ENCODE measurements at places on chromosomes 6 and 20.

DNA sequence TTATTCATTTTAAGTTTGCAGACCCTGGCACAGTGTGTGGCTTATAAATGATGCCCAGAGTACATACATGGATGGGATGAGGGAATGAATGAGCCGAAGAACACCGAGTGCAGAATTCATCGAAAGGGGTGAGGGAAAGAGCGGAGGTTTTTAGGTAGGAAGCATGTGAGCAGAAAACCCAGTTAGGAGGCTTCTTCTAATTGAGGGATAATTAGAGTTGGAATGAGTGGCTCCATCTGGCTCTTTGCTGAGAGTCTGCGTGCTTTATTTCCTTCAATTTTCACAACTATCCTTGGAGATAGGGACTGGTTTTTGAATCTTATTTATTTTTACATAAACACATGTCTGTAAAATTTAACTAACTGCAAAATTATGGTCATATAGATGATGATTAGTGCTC, 150.7 kb downstream of the DOK5 start:
- no peak overlapping the region for H3K27ac ChIP-seq
- H3K36me3 ChIP-seq: no peaks in the 10 kb centered on the region
- no peaks in the 10 kb centered on the region for H3K4me1 ChIP-seq
- H3K4me3 ChIP-seq: no peak overlapping the region
- H3K27me3 ChIP-seq: no peaks in the 10 kb centered on the region

- no peak for DNase-seq
- H3K4me3 ChIP-seq: no peak overlapping the region
- H3K36me3 ChIP-seq: peaks cover 3% of the 10 kb centered on the region
- H3K4me1 ChIP-seq: peaks cover 8% of the 10 kb centered on the region
- H3K27ac ChIP-seq: no peak overlapping the region
These were observed 63.9 kb downstream of the FAM120B start for GRCh38 chr6:170370416-170370815.

- H3K4me3 ChIP-seq: no peak overlapping the region
- no peak for DNase-seq
- H3K27me3 ChIP-seq: no peaks in the 10 kb centered on the region
These were observed 64.9 kb downstream of the C6orf58 start for GRCh38 chr6:127641905-127642304.

DNA sequence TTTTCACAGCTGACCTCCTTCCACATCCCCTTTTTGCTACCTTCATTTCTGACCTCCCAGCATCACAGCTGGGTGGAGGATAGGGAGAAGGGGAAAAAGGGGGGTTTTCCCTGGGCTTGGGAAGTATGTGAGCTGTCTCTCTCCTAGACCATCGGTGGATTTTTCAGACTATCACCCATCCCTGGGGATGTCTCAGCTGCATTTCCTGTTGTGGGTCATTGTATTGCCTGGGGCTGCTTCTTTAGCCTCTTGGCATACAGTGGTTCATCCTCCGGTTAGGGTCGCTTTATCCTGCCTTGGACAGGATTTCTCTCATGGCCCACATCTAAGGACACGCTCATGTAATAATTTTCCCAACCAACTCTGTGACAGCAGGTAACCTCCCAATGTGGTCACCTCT, 142.5 kb upstream of the ARG1 start:
- DNase-seq: no peak
- H3K36me3 ChIP-seq: no peaks in the 10 kb centered on the region
- H3K4me3 ChIP-seq: no peak overlapping the region
- no peak overlapping the region for H3K27ac ChIP-seq
- H3K4me1 ChIP-seq: no peaks in the 10 kb centered on the region

DNA sequence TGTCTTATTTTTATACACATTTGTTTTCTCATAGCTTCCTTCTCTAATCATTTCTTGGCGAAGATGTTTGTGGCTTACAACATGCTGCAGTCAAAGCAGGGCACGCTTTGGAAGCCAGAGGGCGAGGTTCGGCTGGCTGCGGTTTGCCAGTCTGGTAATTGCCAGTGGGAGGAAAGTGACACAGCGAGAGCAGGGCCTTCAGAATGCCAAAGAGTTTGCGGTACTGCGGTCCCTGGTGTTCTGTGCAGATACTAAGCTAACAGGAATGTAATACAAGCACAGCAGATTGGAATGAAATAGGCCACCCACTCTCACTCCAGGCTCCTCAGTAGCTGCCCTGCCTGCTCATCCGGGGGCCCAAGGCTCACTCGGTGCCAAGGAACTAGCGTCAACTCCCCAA, 58.7 kb upstream of the TGM3 start:
- no peaks in the 10 kb centered on the region for H3K27me3 ChIP-seq
- H3K27ac ChIP-seq: peak overlapping the region; percentile 47
- no peak overlapping the region for H3K4me3 ChIP-seq
- peaks cover 8% of the 10 kb centered on the region for H3K4me1 ChIP-seq
- DNase-seq: no peak
- no peaks in the 10 kb centered on the region for H3K36me3 ChIP-seq

GRCh38 chr6:133973109-133973971, 20.3 kb downstream of the TBPL1 start:
- DNase-seq: no peak
- H3K27ac ChIP-seq: no peak overlapping the region
- H3K4me1 ChIP-seq: peaks cover 11% of the 10 kb centered on the region
- no peak overlapping the region for H3K4me3 ChIP-seq

- no peak overlapping the region for H3K4me3 ChIP-seq
- DNase-seq: no peak
- H3K27me3 ChIP-seq: no peaks in the 10 kb centered on the region
- no peaks in the 10 kb centered on the region for H3K36me3 ChIP-seq
- H3K27ac ChIP-seq: no peak overlapping the region
- peaks cover 22% of the 10 kb centered on the region for H3K4me1 ChIP-seq
These were observed 98.6 kb downstream of the OGFRL1 start for GRCh38 chr6:71387179-71387578.

GRCh38 chr20:46406200-46406985, at the start of gene ELMO2:
TSS of gene ELMO2 (minus strand) at chr20:46406615. CDS start at chr20:46394482, 12,133 bp downstream.
- H3K36me3 ChIP-seq: no peaks in the 10 kb centered on the region
- H3K4me1 ChIP-seq: peaks cover 60% of the 10 kb centered on the region
- peak within 1 kb of the TSS; percentile 92 for H3K4me3 ChIP-seq
- peak within 1 kb of the TSS; percentile 75 for H3K27ac ChIP-seq
- DNase-seq: peak; percentile 99

DNA sequence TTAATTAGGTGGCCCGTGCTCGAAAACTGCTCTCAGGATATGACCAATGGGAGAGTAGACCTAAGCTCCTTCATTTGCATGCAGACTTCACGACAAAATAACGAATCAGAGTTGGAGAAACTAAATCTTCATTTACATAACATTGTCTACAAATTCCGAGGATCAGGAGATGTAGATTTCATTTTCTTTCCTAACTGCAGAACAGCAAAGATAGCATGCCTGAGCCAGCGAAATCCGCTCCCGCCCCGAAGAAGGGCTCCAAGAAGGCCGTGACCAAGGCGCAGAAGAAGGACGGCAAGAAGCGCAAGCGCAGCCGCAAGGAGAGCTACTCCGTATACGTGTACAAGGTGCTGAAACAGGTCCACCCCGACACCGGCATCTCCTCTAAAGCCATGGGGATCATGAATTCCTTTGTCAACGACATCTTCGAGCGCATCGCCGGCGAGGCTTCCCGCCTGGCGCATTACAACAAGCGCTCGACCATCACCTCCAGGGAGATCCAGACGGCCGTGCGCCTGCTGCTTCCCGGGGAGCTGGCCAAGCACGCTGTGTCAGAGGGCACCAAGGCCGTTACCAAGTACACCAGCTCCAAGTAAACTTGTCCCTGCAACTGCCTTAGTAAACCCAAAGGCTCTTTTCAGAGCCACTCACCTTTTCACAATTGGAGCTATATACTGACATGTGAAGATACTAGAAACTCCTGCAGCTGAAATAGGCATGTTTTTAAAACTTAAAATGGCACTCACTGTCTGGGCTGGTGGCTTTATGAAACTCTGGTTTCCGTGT, 96.5 kb downstream of the HFE start:
- DNase-seq: no peak
- H3K36me3 ChIP-seq: no peaks in the 10 kb centered on the region
- peak overlapping the region; percentile 82 for H3K27ac ChIP-seq
- H3K4me1 ChIP-seq: peaks cover 17% of the 10 kb centered on the region
- peak overlapping the region; percentile 74 for H3K4me3 ChIP-seq
- H3K27me3 ChIP-seq: no peaks in the 10 kb centered on the region

GRCh38 chr6:157005940-157006339, 228.8 kb downstream of the ARID1B start:
- no peak overlapping the region for H3K4me3 ChIP-seq
- H3K27ac ChIP-seq: no peak overlapping the region
- no peak for DNase-seq

DNA sequence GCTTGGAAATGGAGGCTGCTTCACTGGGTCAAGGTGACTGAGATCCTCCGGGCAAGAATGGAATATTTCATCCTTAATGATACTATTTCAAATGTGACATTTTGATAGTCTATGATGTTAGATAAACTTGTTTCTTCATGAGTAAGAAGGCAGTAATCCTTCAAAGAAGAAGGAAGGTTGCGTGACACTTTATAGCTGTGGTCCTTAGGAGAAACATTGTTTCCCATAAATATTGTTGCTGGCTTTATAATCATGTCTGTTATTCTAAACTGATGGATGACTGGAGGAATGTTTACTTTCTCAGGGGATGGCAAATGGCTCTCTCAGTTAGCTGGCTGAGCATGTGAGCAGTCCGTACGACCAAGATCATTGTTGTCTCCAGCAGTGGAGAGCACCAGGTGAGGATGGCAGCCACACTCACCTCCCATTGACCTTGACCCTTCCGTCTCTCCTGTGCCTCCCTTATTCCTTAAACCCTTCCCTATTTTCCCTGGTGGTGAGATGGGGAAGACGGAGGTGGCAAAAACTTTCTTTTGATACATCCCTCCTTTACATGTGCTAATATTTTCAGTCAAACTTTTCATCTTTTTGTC, 171.2 kb upstream of the OLIG3 start:
- DNase-seq: no peak
- H3K27me3 ChIP-seq: no peaks in the 10 kb centered on the region
- no peak overlapping the region for H3K27ac ChIP-seq
- H3K36me3 ChIP-seq: no peaks in the 10 kb centered on the region

GRCh38 chr6:34129753-34130152, 16.1 kb downstream of the GRM4 start:
- H3K27me3 ChIP-seq: peaks cover 6% of the 10 kb centered on the region
- H3K4me3 ChIP-seq: no peak overlapping the region
- H3K36me3 ChIP-seq: no peaks in the 10 kb centered on the region
- no peak overlapping the region for H3K27ac ChIP-seq

DNA sequence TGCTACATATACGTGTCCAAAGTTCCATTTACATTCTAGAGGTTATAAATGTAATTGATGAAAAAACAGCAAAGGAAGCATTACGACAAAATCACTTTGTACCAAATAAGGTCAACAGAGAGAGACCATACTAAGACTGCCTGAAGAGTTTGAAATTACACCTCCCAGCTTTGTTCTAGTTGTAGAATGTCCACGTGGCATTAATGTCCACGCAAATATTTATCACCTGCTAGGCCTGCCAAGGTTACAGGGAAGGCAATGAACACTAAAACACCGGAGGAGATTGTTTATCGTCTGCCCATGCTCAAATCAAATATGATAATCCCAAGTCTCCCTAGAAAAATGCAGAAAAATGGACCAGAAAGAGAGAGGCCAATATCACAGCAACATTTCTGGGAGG, 6.2 kb downstream of the RALGAPA2 start:
- no peak for DNase-seq
- no peaks in the 10 kb centered on the region for H3K27me3 ChIP-seq
- peaks cover 12% of the 10 kb centered on the region for H3K4me1 ChIP-seq
- no peak overlapping the region for H3K27ac ChIP-seq
- no peaks in the 10 kb centered on the region for H3K36me3 ChIP-seq

DNA sequence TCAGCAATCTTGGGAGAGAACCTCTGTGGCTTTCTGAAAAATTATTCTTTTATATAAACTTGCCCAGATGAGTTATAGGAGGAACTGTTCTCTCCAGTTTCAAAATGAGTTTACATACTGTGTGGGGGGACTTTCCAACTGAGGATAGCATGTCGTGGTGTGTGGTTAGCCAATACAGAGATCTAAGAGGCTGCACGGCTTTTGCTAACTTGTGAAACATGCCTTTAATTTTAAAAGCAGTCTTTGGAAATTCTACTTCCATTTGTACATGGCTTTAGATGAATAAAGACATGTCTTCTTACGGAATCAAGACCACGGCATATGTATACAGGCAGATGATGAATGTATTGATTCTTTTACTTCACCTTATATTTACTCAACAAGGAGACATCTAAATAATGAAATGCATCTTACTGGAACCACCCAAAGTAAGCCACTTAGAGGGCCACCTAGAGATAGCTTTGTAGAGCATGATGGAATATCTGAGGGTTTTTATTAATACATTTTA, 39.8 kb downstream of the HIVEP1 start:
- no peaks in the 10 kb centered on the region for H3K36me3 ChIP-seq
- no peaks in the 10 kb centered on the region for H3K27me3 ChIP-seq
- H3K27ac ChIP-seq: no peak overlapping the region
- H3K4me3 ChIP-seq: no peak overlapping the region
- no peak for DNase-seq

- H3K27me3 ChIP-seq: no peaks in the 10 kb centered on the region
- no peak overlapping the region for H3K4me3 ChIP-seq
- no peaks in the 10 kb centered on the region for H3K36me3 ChIP-seq
- DNase-seq: no peak
These were observed 679.5 kb downstream of the KHDRBS2 start for GRCh38 chr6:61606500-61606899.

DNA sequence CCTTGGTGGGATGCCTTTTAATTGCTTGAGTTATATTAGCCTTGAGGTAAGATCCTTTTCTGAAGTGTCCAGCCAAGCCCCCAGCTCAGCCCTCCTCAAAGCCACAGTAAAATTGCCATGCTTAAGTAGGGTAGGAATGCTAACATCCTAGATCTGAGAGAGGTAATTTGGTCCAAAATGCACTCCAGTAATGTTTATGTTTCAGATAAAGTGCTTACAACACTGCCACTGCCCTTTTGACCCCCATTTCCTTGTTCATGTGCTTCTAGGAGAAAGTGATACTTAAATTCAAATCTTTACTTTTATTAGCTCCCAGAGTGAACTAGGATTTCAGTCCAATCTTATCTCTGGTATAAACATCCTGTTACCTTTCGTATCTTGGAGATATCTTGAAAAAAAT, 318.0 kb downstream of the BMP2 start:
- no peak overlapping the region for H3K27ac ChIP-seq
- DNase-seq: no peak
- no peaks in the 10 kb centered on the region for H3K4me1 ChIP-seq

GRCh38 chr6:126180585-126180984, 159.3 kb upstream of the CENPW start:
- no peak overlapping the region for H3K4me3 ChIP-seq
- no peaks in the 10 kb centered on the region for H3K27me3 ChIP-seq
- no peak for DNase-seq
- peak overlapping the region; percentile 20 for H3K27ac ChIP-seq
- H3K4me1 ChIP-seq: peaks cover 27% of the 10 kb centered on the region

GRCh38 chr20:12305188-12305950, 387.7 kb downstream of the BTBD3 start:
- DNase-seq: no peak
- no peaks in the 10 kb centered on the region for H3K36me3 ChIP-seq
- H3K4me3 ChIP-seq: no peak overlapping the region
- no peaks in the 10 kb centered on the region for H3K27me3 ChIP-seq
- no peak overlapping the region for H3K27ac ChIP-seq
- no peaks in the 10 kb centered on the region for H3K4me1 ChIP-seq

- no peaks in the 10 kb centered on the region for H3K4me1 ChIP-seq
- H3K27me3 ChIP-seq: no peaks in the 10 kb centered on the region
- H3K27ac ChIP-seq: no peak overlapping the region
These were observed 112.6 kb downstream of the FRK start for GRCh38 chr6:115947966-115948541.

- no peaks in the 10 kb centered on the region for H3K27me3 ChIP-seq
- no peak overlapping the region for H3K4me3 ChIP-seq
- DNase-seq: no peak
- H3K4me1 ChIP-seq: no peaks in the 10 kb centered on the region
These were observed 478.5 kb downstream of the PKHD1 start for GRCh38 chr6:51608932-51609331.

All from thoracic aorta (tissue), 2 donors.